T-cell (primary cell): ENCODE measurements at places on chromosomes 7 and 10.

- no peak for DNase-seq
Measured at GRCh38 chr7:141710301-141710700, 2.1 kb downstream of the WEE2 start.

GRCh38 chr10:119973281-119973680 is 80.8 kb downstream of the SEC23IP start:
- no peak for DNase-seq

- no peak for DNase-seq
Measured at GRCh38 chr7:43362652-43363034, 220.3 kb upstream of the STK17A start.

GRCh38 chr10:17175551-17175950 is 25.9 kb downstream of the TRDMT1 start:
- no peak for DNase-seq

DNA sequence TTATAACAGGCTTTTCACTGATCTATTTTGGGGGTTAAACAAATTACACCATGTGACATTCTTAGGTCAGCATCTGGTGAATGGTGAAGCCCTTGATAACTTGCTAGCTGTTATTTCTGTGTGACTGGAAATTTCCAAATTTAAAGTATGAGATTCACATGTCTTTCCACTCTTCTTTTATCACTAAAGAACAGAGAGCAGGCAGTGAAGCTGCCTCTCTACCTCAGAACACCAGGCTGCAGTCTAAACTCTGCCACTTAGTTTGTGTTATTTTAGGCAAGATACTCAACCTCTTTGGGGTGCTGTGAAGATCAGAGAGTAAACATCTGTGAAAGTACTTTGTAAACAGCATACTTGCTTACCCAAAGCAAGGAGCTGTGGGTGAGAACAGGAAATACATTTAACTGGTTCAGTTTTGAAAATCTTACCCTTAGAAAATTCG is 15.5 kb upstream of the SP4 start:
- no peak for DNase-seq

GRCh38 chr10:27564398-27564797 is 60.3 kb downstream of the RAB18 start:
- DNase-seq: no peak

DNA sequence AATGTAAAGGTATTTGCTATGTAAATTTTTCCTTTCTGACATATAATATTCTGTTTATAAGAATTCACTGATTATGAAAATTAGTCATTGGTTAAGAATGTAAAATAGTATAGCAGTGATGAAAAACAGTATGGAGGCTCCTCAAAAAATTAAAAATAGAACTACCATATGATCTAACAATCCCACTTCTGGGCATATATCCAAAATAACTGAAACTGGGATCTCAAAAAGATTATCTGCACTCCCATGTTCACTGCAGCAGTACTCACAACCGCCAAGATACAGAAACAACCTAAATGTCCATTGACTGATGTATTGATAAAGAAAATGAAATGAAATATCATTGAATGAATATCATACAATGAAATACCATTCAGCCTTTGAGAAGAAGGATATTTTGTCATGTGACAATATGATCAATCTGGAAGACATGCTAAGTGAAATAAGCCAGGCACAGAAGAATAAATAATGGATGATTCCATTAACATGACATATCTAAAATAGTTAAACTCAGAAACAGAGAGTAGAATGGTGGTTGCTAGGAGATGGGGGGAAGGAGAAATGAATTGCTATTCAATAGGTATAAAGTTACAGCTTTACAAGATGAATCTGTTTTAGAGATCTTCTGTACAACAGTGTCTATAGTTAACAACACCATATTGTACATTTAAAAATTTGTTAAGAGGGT is 14.0 kb downstream of the C10orf88 start:
- DNase-seq: no peak

DNA sequence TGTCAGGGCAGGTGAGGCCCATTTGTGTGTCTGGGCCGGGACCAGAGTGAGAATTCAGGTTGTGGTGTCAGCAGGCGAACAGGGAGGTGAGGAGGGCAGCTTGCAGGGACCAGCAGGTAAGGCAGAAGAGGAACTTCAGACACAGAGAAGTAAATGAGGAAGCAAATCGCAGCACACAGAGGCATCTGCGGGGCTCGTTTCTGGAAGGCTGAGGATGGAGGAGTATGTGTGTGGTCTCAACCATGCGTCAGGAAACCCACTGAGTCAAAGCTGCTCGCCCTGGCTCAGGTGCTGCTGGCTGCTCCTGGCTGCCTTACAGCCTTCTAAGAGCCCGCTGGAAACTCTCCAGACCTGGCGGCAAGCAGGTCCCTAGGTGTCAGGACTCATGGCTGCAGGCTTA is 26.9 kb upstream of the PITRM1 start:
- DNase-seq: no peak

GRCh38 chr10:44947371-44948152 is 12.0 kb upstream of the RASSF4 start:
- no peak for DNase-seq

DNA sequence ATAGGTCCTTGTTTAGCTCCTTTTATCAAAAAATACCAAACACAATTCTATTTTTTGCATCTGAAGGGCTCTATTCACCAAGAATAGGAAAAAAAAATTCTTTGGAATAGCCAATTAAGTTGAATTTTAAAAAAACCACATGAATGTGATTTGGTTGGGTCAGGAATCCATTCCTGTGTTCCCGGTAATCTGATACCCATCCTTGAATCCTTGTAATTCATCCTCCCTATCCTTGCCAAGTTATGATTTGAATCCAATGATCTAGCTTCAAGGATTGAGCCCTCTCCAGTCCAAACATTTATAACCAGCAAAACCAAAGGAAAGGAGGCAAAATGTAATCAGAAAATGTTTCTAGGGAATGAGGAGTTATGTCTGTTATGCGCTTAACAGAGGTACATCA is 86.6 kb downstream of the CFAP58 start:
- no peak for DNase-seq

- DNase-seq: no peak
Measured at GRCh38 chr10:132294561-132295318, 13.0 kb downstream of the STK32C start.
